ENCODE measurements at places on chromosomes 4 and X.

- no peak for DNase-seq
These were observed 77.2 kb downstream of the SH3KBP1 start for GRCh38 chrX:19810006-19810774.

DNA sequence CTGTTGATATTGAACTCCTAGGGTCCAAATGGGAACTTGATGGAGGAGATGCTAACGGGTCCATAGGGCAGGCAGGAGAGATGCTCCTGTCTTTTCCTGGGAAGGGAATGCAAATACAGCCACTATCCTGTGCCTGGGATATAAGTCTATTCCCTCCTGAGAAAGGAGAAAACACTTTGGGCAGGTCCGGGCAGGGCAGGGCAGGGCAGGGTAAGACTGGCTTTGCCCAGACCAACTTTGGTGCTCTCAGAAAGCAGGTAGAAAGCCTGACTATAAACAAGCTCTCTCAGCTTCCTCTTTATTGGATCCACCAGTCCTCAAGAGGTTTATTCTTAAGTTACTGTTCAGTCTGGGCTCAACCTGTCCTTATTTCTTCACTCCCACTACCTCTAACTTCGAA, 232.3 kb downstream of the PTTG2 start:
- no peak for DNase-seq

DNA sequence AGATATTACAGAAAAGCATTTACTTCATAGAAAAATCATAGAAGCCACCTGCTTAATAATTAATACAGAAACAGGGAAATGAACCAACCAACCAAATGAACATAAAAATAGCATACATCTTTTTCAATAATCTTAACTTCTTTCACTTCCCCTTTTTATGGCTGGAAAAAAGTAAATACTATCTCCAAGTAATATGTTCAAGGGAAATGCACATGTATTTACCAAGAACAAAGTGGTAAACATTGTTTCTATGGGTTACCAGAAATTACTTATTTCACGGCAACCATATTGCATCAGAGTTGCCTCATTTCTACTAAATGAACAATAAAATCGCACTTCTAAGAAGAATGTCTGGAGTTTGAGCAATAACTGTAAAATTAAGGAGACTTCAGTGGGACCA, 321.3 kb downstream of the TMA16 start:
- DNase-seq = no peak

- DNase-seq = no peak
These were observed 81.0 kb upstream of the KLF3 start for GRCh38 chr4:38582889-38583470.

DNA sequence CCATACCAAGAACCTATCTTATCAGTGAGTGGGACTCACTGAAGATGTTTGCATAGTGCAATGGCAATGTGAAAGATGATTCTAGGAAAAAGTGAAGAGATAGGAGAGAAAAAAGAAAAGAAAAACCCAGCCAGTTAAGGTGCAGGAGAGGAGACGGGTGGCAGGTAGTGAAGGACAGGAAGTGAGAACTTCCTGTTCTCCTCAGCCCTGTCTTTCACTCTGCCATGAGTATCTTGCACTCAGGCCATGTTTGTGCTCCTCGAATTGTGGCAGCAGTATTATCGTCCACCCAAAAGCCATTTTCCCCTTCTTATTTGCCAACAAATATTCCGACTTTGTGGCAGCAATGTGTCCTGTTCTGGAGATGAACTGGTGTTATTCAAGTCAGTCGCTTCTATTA, 8.6 kb upstream of the ENPEP start:
- no peak for DNase-seq

Measured in HCEC 1CT (cell line).